Activated T-cell treated with anti-CD3 and anti-CD28 coated beads for 4 hours (primary cell): ENCODE measurements at places on chromosomes 3 and 15.

GRCh38 chr3:58627941-58628340, 38.6 kb downstream of the FAM3D start:
- no peak for DNase-seq

- no peak for DNase-seq
These were observed 82.2 kb upstream of the THBS1 start for GRCh38 chr15:39498629-39499028.

- no peak for DNase-seq
These were observed 191.9 kb upstream of the LRIG1 start for GRCh38 chr3:66692766-66693150.

GRCh38 chr3:94758751-94759150, 695.9 kb downstream of the NSUN3 start:
- DNase-seq = no peak

- no peak for DNase-seq
These were observed 39.0 kb upstream of the CPNE4 start for GRCh38 chr3:132073771-132074170.

DNA sequence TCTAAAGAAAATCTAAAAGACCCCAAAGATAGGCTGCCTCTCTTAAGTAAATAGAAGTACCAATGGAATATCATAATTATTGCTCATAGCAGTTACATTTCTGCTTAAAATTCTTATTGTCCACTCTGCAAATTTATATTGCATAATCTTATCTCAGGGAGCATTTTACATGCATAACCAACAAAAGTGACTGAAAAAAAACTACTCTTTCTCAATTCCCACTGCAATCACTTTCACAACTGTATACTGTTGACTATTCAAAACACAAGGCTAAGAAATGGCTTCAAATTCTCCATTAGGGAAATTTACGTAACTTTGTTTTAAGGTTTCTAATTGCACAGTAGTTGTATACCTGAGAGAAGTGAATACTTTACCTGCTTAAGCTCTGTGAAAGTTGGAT, 56.3 kb downstream of the HMG20A start:
- DNase-seq = no peak

GRCh38 chr15:92963794-92964193, 63.7 kb downstream of the CHD2 start:
- no peak for DNase-seq

DNA sequence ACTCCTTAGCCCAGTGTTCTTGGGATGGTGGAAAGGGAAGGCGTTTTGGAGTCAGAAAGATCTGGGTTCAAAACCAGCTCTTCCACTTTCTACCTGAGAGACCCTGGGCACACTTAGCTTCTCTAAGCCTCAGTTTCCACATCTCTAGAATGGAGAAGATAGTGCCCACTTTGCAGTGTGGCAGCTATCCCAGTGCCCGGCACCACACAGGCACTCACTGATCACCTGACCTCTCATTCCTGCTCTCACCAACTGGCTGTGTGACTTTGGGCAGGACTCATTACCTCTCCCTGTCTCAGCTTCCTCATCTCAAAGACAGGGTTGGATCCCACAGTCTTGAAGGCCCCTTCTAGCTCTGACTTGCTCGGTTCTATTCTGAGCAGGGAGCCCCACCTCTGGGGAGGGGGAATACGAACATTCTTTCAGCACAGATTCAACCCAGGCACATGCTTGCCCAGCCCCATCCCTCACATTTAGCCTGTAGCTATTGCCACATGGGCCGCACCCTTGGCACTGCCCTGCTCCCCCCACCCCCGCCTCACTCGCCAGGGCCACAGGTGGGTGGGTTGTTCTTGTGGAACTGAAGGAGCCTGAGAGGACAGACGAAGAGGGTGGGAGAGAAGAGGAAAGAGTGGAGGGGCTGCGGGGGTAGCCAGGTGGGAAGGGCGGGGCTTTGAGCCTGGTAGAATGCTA, 39.2 kb downstream of the EPHB3 start:
- no peak for DNase-seq

- DNase-seq = no peak
These were observed 312.7 kb downstream of the ZBTB20 start for GRCh38 chr3:114834175-114834940.

- DNase-seq = no peak
These were observed 59.4 kb upstream of the ATP2C1 start for GRCh38 chr3:130834476-130834875.

DNA sequence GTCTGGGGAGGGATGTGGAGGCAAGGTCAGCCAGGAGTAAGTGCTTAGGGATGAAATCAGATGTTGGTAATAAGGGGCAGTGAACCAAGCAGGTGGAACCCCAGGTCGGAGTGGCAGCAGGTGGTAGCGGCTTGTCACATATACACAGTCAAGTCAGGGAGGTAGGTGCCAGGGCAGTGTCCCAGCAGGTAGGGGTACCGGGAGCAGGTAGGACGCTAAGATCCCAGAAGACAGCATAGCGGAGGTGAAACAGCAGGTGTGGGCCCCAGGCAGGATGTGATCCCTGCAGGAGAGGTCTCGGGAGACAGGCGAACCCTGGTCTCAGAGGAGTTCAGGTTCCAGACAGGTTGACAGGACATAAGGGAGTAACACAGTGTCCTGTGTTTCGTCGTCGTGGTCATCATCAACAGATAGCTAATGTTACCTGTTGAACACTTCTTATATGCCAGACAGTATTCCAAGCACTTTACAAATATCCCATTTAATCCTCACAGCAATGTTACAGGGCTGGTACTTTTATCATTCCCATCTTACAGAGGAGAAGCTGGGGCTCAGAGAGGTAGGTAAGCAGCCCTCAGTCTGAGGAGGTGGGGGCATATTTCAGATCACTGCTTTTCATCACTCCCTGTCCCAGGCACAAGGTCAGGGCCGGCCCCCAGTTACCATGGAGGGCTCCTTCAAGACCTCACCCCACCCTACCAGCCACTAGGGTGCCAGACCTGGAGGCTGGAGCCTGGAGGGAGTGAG, 241.6 kb downstream of the UACA start:
- DNase-seq = no peak

- no peak for DNase-seq
These were observed 83.3 kb upstream of the TSC22D2 start for GRCh38 chr3:150324788-150325187.

DNA sequence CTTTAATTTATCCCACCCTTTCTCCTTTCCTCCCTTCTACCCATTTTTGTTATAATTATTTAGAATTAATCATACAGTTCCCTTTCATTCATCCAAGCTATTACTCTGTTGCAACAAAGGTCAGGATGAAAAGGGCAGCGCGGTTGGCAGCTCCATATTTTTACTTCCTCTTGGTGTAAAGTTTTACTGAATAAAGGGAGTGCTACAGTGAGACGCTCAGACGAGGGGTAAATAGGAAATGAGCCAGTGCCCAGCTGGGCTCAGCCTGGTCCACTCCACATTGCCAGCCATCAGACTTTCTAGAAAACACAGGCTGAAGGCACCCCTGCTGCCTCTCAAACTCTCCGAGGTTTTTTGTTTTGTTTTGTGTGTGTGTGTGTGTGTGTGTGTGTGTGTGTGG, 21.9 kb upstream of the ZBTB38 start:
- DNase-seq = no peak

GRCh38 chr15:43439268-43439667, 53.7 kb downstream of the TP53BP1 start:
- no peak for DNase-seq

DNA sequence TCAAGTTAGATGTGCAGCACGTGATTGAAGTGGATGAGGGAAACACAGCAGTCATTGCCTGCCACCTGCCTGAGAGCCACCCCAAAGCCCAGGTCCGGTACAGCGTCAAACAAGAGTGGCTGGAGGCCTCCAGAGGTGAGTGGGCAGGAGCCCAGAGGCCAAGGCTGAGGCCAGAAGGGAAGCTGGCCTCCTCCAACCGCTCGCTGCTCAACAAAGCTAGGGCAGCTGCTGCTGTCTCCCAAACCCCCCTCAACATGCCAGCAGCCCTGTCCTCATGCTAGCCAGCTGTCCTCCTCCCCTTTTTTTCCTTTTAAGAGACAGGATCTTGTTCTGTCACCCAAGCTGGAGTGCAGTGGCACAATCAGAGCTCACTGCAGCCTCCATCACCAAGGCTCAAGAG, 57.0 kb downstream of the BOC start:
- no peak for DNase-seq

- DNase-seq = no peak
These were observed 85.1 kb downstream of the MTHFS start for GRCh38 chr15:79811406-79812405.

GRCh38 chr3:194869482-194870169, 183.9 kb downstream of the FAM43A start:
- no peak for DNase-seq

DNA sequence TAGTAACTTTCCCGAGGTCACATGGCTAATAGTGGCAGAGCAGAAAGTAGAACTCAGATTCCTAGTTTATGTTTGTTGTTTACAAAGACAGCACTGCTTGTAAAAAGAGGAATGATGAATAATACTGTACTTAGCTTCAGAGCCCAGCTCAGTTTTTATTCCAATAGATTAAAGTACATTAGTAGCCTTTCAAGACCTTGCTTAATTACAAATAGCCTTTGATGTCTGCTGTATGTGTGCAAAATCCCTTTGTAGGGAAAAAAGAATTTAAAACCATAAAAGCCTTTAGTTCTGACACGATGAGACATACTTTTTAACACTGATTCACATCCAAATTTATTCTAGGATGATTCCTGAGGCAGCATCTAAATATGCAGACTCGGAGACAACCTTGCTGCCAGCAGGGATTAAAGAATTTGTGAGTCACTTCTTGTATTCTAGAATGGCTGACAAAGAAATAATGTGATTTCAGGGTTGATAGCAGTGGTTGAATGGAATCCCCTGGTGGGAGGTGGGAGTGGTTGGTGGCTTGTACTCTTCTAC, 324.2 kb upstream of the TGFBR2 start:
- no peak for DNase-seq

DNA sequence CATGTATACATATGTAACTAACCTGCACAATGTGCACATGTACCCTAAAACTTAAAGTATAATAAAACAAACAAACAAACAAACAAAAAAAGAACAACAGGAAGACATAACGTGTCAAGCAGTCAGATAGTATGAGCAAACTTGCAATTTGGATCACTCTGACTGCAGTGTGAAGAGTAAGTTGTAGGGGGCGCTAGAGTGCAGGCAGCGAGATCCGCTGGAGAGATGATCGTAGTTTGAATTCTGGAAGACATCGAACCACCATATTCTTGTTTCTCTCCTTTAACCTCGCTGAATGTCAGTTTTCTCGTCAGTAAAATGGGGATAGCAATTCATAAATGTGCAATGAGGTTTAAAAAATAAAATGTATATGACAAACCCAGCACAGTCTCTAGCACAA, 165.2 kb upstream of the LMCD1 start:
- DNase-seq = no peak

DNA sequence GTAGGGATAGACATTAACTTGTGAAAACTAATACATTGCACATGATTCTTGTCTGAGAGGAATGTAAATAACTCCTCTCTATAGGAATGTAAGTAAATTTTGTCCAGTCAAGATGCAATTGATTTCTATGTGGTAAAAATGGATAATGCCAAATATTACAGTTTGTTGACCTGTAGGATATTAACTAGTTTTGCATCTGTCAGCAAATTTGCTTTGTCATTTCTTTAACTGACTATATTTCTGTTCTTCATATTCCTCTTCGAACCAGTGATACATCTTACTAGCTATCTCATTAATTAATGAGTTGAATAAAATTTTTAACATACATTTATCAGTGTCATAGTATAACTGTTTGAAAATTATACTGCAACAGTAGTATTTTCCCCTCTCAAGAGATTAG, 80.4 kb downstream of the EDEM1 start:
- no peak for DNase-seq

- DNase-seq = no peak
These were observed 133.3 kb upstream of the ADPGK start for GRCh38 chr15:72916897-72917296.

DNA sequence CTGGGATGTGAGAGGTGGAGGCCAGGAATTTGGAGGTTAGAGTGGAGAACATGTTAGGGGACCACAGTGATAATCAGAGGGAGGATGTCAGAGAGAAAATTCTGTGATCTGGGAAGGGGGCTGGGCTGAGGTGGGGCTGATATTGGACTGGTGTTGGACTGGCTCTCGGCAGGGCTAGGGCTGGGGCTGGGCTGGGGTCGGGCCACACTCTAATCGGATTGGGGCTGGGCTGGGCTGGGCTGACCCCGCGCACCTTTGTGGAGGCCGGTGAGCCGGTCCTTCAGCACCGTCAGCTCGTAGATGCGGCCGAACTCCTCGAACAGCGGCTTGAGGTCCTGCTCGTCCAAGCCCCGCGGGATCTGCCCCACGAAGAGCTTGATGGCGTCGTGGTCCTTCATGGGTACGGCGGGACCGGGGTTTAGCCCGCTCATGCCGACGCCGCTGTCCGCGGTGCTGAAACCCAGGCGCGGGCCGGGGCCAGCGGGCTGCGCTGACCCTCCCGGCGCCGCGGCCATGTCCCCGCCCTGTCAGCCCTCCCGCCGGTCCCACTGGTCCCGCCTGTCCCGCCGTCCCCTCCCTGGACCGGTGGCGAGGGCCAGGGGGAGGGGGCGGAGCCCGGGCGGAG, 485 bp downstream of the CELF6 start:
- peak; percentile 7 for DNase-seq

DNA sequence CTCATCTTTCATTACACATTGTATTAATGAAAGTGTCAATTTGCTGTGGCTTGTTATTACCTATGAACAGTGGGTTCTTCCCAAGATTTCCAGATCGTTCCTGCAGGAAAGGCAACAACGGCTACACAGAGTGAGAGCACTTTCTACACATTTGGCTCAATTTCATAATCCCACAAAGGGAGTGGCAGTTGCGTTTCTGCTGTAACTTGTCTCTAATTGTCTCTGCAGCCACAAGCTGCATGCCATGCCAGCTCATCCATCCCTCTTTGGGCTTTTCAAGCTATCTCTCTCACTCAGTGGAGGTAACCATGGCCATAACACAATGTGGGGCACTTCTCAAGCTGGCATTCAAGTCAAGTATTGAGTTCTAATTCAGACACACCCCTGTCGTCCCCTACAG, 27.7 kb upstream of the CPNE4 start:
- DNase-seq = no peak

GRCh38 chr3:58065700-58066167, 57.5 kb downstream of the FLNB start:
- DNase-seq = no peak

GRCh38 chr15:91723959-91724358, 129.5 kb upstream of the SLCO3A1 start:
- DNase-seq = no peak

- DNase-seq = no peak
These were observed 63.3 kb upstream of the TLE3 start for GRCh38 chr15:70160803-70161565.
